ENCODE measurements at places on chromosomes 3 and 15.

GRCh38 chr3:120622870-120623726 is 27.0 kb downstream of the NDUFB4 start:
- DNase-seq, result peak; percentile 25

GRCh38 chr3:151620071-151620470 is 113.7 kb upstream of the AADACL2 start:
- DNase-seq, result no peak

DNA sequence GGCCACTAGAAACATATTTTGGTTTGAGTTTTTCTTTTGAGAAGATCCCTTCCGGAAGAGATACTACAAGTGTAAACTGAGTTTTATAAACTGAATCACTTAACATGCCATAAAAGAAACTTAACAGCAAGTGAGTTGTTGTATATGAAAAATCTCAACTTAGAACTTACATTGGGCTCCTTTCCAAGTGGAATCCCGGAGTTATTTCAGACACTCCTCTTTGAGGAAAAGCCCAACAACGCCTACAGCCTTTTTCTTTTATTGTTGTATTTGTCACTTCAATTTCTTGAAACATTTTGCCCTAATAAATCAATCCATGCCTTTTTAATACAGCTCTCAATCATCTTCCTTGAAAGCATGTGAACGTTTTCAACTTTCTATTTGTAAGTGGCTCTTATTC is 137.3 kb downstream of the FEZF2 start:
- no peak for DNase-seq

DNA sequence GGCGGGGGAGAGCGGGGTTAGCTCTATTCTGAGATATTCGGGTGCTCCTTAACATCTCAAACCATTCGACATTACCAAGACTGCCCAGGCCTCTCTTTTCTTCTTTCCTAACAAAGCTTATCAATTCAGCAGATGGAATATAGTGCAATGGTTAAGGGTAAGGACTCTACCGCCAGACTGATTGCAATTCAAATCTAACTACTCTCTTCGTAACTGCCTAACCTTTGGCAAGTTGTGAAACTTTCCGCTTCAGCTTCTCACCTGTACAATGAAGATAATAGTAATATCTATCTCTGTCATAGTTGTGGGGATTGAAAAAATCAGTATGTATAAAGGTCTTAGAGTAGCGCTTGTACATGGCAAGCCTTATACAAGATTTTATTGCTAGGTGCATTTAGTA is 972 bp downstream of the UBA5 start:
- peak; percentile 11 for DNase-seq

GRCh38 chr3:172201136-172201869 is 161.9 kb downstream of the FNDC3B start:
- DNase-seq, result peak; percentile 57

- DNase-seq, result no peak
These were observed at the start of gene CDCP1 for GRCh38 chr3:45145681-45146614. CDCP1 (minus strand) TSS chr3:45146378; CDS start chr3:45146287, 91 bp downstream.

DNA sequence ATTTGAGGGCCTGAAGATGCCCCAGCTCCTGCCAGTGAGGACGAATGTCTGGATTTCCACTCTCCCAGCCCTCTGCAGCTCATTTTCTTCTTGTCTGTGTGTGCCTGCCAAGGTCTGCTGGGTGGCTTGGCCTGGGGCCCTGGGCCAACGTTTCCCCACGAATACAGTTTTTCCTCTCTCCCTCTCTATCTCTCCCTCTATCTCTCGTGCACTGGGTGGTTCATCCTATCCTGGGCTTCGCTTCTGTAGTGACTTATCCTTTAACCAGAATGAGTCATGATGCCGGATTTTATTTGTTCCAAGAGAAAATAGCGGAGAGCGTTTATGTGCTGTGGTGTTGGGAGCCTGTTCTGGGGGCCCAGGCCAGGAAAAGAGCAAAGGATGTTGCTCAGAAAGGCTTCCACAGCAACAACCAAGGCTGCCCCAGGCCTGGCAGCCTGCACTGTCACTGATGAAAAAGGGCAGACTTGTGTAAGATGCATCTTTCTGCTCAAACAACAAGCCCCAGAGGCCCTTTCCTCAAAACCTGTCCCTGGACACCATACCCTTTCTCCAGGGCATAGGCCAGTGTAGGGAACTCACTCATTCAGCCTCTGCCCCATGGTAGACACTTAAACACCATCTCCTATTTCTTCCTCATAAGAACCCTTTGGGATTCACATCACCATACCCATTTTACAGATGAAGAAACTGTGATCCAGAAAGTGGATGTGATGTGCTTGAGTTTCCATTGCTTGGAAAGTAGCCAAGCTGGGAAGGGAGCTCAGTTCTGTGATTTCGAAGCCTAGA is 47.3 kb downstream of the ITGA11 start:
- DNase-seq, result no peak

DNA sequence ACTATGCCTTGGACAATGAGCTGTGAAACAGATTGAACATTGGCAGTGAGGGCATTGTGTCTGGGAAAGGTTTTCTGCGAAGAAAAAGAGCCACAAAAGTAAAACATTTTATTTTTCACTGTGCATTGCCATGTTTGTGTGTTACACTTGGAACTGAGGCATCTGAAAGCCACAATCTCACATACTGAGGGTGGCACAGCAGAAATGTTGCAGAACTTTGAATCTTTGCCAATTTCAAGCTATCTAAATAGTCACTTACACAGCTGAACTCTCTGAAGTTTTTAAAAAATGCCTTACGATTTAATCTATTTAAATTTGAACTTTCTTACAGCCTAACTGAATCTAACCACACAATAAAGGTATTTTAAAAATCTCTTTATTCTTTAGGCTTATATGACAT is 154.1 kb upstream of the GRM7 start:
- DNase-seq, result no peak

DNA sequence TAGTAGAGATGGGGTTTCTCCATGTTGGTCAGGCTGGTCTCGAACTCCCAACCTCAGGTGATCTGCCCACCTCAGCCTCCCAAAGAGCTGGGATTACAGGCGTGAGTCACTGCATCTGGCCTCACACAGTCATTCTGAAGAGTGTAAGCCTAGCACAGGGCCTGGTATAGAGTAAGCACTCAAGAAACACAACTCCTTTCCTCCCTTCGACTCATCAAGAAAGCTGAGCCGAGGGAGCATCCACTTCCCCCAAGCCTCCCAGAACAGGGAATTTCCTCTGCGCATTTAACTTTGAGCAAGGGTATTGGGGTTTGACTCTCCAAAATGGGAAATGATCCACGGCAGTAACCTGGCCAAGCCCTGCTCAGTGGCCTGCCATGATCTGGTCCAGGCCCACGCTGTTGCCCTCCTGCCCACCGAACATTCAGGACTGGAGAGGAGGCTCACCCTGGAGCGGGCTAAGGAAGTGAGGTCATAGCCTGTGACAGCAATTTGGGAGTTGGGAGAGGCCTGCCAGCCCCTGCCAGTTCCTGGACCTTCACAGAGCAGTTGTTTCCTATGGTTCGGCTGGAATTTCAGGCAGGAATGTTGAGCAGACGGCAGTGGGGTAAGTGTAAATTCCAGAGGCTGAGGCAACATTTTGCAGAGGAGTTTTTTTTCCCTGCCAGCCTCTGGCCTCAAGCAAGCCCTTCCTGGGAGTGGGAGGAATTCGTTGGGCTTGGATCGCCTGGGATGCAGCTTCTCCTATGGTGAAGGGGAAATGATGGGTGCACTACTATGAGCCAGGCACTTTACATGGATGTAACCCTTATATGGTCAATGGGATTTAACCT is 21.2 kb upstream of the SMAD3 start:
- DNase-seq, result no peak

DNA sequence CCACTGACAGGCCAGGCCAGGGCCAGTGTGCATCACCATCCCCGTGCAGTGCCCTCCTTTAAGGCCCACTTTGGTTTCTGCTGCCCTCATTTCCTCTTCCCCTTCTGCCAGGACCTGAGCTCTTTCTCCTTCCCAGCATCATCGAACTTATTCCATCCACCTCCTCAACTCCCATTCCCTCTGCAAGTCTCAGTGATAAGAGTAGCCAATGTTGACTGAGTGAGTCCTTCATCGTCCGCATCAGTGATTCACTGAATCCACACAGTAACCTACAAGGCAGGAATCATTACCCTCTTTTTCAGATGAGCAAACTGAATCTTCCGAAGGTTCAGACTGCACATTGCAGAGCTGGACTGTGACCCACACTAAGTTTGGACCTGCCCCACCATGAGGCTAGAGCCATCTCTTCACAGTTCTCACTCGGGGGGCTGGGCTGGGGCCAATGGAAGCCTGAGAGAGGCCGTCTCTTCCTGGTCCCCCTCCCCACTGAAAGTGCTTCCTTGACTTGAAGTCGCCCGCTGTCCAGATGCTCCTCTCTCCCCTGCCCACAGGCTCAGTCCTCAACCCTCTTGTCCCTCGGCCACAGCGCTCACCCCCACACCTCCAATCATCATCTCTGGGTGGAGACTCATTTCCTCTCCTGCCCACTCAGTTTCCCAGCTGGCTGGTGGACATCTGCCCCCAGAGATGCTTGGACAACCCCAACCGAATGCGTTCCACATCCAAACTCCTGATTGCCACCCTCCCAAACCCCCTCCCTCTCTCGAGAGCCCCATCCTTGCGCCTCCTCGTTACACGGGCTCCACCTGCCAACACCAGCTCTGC is 15.2 kb upstream of the ANPEP start:
- no peak for DNase-seq

- no peak for DNase-seq
These were observed 7.7 kb downstream of the CCR2 start for GRCh38 chr3:46361408-46362283.

GRCh38 chr15:93837450-93837849 is 393.9 kb upstream of the MCTP2 start:
- DNase-seq, result no peak

- no peak for DNase-seq
These were observed 23.3 kb upstream of the NFKBIZ start for GRCh38 chr3:101825904-101826445.
